ENCODE measurements at places on chromosomes 5 and 9.

GRCh38 chr5:133325864-133326263, 274.1 kb downstream of the HSPA4 start:
- no peak for DNase-seq

- DNase-seq: no peak
These were observed 144.4 kb upstream of the TAS2R1 start for GRCh38 chr5:9774472-9775079.

DNA sequence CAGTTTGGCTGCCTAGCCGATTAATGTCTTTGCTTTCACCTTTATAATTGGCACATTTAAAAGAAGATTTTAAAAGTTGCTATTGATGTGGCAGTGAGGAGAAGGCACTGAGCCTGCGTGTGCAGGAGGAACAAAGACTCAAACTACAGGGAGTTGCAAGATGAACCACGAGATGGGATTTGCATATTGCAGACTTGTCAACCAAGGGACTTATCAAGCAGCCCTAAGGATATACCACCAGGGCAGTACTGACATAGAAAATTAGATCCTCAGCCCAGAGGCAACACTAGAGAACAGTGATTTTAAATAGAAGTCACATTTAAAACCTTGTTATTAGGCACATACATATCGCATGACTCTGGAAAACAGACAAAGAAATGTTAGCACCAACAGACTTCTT, 342.6 kb downstream of the GLIS3 start:
- no peak for DNase-seq

GRCh38 chr9:12289711-12290110, 403.5 kb upstream of the TYRP1 start:
- DNase-seq: no peak

- DNase-seq: no peak
These were observed 68.6 kb downstream of the EPB41L4B start for GRCh38 chr9:109252291-109252690.

GRCh38 chr5:28603869-28604268, 1565.5 kb upstream of the CDH9 start:
- DNase-seq: no peak

GRCh38 chr9:130626249-130626996, 38.0 kb upstream of the PRDM12 start:
- DNase-seq: no peak

DNA sequence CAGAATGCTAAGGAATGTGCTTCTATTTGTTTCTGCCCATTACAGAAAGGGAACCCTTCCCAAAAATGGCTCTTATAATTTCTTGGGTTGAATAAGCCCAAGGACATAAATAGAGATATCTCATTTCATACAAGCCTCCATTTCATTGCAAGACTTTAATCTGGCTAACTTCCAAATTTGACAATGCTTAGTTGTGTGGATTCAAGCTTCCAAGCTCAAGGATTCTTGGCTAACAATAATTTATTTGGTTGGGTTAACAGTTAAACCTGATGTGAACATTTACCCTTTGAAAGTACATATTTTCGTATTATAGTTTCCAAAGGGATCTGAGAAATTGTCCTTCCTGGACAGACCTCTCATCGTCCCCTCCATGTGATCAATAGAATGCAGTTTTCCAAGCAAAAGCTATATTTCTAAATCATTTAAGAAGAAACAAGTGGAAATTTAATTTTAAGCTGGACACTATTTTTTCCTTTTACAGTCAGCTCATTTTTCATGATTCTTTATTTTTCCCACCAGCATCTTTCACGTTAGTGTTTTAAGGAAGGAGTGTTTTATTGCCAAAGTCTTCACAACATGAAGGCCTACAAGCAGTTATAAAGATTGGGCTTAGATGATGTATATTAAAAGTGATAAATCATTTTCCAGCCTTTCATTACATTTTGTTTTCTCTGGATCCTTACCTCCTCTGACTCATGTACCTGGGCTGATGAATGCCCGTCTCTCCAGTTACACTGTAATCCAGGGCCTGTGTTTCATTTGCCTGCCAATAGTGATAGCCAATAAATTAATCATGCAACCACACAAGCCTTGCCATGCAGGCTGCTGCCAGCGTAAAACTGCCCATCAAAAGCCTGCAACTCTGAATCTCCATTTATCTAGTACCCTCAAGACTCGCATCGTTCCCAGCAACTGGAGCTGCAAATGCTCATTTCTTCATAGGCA, 176.7 kb downstream of the NTRK2 start:
- no peak for DNase-seq

DNA sequence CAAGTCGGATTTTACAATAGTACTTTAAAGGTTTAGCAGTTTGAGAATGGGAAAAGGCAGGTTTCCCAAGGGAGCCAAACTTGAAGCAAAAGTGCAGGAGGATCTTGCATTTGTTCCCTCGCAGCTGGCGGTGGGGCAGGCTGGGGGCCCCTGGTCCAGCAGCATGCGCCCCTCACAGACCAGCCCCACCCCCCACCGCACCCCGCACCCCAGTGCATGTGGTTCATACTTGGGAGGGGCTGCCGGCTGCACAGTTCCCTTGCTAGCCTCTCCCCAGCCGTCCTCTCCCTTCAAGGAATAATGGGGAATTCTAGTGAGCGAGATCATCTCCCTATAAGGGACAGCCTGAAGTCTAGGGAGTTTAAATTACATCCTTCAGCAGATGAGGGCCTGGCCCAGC, 273.1 kb upstream of the IRX2 start:
- no peak for DNase-seq

DNA sequence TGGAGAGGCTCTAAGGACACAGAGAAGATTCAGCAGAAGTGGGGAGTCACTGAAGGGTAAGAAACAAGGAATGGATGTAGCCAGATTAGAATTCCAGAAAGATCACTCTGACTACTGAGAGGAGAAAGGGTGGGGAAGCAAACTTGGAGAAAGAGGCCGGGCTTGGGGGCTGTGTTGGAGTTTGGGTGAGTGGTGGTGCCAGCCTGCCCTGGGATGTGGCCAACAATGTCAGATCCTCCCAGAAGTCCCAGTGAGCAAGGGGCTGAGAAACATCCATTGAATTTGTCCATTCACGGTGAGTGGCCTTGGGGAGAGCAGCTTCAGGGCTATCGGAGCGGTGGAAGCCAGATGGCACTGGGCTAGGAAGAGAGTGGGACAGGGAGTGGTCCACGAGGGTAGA, 60.4 kb downstream of the COL15A1 start:
- no peak for DNase-seq

DNA sequence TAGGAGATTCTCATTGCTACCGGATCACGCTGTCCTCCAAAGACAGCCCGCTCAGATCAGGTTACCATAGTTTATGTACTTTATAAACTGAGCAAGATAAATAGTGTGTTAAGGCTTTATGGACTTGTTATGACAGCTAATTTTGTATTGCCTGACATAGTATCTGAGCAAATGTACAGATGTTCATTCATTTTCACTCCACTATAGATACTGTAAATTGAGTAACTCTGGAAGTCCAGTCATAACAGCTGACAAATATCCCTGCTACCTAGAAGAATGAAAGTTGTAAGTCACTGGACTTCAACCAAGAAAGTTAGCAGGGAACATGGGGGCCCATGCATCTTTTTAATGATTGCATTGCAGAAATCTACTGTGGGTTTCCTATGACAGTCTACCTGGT, 292.4 kb upstream of the ADAMTS16 start:
- DNase-seq: no peak

Measured in CD4-positive, alpha-beta T cell treated with Interleukin-4 for 4 hours (primary cell).